Renal pelvis (tissue), 12 donors: ENCODE measurements at places on chromosomes 7 and 10.

DNA sequence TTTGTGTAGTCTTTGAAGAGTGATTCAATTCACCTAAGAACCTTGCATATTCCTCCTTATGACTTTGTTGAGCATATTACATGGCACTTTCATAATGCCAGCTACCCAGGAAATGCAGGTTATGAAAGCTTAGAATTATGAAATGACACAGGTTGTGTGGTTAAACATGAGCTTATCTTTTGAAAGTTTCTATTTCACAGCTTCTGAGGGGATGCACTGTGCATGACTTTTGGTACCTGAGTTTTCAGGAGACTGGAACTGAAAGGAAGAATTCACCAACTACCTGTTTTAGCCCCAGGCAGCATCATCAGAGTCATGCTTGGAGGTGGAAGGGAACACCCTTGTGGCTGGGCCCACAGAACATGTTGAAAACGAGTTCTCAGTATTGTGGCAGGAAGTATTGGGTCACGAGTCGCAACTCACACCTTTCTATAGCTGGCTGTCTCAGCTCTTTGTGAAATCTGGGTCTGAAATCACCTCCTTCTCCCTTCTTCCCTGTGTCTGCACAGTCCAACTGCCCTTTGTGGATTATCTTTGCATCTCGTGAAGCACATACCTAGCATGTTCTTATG lies 228.2 kb downstream of the PTEN start:
- DNase-seq: no peak

- no peak for DNase-seq
Measured at GRCh38 chr10:71382757-71383156, 14.0 kb upstream of the CDH23 start.

DNA sequence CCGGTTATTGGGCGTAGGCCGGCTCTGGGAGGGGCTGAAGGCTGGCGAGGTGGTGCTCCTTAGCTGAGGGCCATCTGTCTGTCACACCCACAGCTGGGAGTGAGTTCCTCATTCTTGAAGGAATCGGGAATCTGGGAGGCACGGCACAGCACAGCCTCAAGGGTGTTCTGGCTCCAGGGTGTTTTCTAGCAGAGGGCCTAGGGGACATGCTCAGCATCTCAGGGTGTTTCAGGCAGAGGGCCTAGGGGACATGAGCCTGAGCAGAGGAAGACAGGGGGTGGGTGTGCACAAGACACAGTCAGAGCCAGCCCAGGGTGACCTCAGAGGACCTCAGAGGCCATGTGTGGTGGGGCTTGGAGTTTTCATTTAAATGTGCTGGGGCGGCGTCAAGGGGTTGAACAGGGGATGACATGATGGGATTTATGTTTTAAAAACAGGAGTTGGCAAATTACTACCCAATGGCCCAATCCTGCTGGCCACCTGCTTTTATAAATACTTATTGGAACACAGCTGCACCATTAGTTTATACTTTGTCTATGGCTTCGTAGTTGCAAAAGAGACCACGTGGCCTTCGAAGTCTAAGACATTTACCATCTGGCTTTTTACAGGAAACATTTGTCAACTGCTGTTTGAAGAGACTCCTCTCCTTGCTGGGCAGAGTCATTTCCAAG lies 121.6 kb downstream of the PRKAG2 start:
- DNase-seq: no peak

DNA sequence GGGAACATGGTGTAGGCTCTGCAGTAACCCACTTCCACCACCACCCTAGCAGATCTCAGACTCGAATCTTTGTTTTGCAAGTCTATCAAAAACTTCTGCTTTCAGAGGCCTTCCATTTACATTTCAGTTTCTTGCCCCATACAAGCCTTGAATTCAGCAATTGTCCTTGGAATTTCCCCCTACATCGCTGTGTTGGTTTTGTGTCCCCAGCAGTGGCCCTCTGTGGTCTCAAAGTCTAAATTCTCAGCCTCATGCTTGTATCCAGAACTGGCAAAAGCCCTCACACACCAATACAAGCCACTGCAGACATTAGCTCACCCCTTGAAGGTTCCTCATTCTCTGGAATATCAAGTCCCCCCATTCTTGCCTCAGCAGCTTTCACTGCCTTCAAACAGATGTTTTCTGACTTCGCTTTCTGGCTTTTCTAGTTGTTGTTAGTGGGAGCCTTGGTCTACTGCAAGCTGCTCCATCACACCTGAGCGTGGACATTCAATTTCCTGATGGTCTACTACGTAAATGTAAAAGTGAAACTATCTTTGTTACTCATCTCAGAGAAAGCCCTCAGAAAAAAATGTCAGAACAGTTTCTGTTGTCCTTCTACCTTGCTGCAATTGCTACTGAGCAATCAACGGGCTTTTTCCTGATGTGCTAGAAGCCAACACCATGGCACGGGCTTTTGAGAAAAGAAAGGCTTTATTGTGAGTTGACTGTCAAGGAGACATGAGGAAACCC lies 1.8 kb upstream of the NUB1 start:
- no peak for DNase-seq

GRCh38 chr7:124106575-124106974 lies 73.7 kb upstream of the TMEM229A start:
- no peak for DNase-seq

DNA sequence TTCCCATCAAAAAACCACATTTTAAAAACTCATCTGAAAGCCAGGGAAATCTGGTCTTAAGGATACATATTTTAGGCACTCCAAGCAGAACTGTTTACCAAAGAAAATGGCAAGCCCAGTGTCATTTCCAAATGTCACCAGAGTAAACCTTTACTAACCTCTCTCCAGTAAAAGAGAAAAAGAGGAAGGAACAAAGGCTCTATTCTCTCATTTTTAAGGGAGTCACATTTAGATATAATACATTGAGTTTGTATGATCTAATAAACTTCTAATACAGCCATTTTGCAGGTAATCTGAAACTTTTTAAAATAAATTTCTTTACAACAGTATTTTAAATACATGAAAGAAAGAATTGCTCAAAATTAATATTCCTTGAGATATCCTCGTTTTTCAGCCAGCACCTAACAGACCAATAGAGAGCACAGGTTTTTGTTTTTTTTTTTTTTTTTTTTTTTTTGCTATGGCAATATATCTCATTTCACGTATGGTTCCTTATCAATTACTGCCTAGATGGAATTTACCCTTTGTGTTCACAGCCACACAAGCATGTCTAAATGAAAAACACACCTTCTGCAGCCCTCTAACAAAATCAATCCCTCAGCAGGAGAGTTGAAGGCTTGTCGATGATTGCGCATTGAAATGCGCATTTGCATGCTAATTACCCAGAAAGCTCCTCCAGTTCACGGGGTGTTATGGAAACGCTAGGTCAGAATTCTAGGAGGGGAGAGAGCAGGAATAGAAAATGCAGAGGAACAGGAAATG lies 39.8 kb upstream of the MSRB2 start:
- DNase-seq: no peak

DNA sequence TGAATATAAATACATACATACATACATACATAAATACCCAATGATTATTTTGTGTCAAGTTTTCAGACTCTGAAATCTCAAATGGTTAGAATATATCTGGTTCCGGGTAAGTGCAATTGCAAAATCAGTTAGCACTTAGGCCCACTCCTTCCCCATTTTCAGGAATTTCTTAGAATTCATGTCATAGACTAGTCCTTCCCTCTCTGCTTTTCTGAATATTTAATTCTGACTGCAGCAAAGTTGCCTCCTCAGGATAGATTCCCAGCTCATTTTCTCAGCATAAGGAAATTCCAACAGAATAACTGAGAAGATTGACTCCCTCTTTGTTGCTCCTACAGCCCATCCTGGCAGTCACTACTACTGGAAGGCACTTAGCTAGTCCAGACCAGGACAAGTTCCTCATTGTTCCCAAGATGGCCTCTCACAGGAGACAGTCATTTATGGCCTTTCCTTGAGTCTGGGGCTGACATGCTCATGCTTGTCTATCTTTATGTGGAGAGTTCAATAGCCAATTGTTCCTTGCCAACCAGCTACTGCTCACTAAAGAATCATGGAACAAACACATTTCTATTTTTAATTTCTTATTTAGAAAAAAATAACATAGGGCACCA lies 142.9 kb upstream of the ITGB1 start:
- no peak for DNase-seq

- DNase-seq: no peak
Measured at GRCh38 chr7:130268463-130269317, 2.0 kb downstream of the CPA2 start.

DNA sequence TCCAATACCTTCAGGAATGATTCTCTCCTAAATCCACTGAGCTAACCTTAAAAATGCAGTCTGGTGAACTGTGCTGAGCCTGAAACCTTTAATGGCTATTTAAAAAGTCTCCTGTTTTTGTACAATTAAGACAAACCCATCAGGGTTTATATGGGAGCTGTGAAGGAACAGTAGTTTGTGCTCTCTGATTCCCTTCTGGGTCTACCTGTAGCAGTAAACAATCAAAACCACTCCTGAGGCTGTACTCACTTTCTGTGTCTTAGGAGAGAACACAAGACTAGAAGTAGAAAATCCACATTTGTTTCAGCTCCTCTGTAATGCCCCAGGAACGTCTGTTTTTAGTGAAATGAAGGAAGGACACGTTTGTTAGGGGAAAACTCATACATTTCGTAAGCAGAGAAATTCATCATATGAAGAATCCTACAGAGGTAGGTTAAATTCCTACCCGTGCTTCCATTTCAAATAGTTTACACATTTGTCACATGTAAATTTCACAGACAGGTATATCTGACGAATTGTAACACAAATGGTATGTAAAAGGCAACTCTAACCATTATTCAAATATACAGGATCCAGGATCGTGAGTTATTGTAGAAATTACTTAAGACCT lies 2.6 kb downstream of the CUX1 start:
- DNase-seq: no peak

DNA sequence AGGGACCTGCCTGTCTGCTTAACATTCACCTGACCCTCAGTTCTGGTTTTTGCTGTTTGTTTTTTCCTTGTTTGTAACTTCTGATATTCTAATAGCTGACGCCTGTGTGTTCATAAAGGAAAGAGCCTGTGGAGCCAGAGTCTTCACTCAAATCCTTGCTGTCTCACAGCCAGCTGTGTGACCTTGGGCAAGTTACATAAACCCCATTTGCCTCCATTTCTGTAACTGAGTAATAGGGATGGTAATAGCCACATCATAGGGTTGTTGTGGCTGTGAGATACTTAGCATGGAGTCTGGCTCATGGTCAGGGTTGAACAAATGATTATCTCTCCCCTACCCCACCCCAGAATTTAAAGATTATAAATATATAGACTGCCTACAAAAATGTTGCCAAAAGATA lies 27.0 kb downstream of the WBP1L start:
- DNase-seq: no peak

DNA sequence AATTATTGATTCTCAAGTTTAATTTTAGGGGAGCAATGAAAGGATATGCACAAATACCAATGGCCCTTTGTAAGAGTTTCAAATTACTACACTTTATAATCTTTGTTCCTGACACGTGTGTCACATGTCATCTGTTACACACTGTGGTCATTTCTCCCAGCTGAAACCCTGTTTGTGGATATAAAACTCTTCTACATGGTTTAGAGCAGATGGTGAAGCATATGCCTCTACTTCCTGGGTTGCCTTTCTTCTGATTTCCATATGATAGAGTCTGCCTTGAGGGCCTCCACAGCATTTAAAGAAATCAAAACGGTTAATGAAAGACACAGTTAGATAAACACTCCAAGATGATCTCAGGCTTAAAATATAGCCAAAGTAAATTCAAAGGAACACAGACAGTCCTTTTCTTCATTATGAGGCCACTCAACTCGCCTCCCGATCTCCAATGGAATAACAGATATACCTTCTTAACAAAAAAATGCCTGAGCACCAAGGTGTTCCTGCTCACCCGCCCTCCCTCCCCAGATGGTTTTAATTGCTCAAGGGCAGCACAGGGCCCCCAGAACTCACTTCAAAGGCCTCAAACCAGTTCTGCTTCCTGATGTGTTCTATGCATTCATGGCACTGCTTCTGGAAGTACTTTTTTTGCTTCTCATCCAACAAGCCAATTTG lies 75.0 kb downstream of the CPVL start:
- no peak for DNase-seq

- no peak for DNase-seq
Measured at GRCh38 chr7:22867589-22867988, 44.9 kb upstream of the TOMM7 start.

GRCh38 chr10:42984761-42985325 lies 92.0 kb upstream of the RET start:
- no peak for DNase-seq

DNA sequence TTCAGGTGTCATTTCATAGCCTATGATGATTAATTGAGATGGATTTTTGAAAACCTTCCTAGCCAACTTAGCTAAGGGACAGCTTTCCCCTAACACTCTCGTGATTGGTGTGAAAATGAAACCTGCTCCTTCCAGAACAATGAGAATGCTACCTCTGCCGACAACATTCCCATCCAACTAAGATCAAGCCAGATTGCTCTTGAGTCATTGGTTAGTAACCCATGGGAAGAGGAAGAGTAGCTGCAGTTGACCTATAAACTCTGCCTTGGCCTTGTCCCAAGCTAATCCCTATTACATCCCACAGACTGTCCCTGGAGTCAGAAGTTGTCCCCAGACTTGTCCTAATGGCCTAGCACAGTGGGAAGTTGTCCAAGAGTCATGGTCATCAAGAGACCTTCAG lies 80.5 kb upstream of the SVIL start:
- DNase-seq: no peak

DNA sequence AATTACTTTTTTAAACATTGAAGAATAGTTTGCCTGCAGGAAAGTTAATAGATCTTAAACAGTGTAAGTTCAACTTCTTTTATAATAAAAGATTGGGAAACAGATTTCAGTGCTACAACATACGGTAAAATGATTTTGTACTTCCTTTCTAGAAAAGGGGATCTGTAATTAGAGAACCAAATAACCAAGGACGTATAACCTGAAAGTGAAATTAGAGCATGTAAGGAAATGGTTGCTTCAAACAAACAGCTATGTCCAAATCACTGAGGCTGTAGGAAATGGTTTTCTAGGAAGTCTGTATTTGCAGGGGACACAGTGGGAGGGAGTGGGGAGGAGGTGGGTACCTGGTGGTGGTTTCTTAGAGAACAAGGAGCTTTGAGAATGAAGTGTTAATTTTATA lies 57.9 kb upstream of the EXOC6 start:
- no peak for DNase-seq

DNA sequence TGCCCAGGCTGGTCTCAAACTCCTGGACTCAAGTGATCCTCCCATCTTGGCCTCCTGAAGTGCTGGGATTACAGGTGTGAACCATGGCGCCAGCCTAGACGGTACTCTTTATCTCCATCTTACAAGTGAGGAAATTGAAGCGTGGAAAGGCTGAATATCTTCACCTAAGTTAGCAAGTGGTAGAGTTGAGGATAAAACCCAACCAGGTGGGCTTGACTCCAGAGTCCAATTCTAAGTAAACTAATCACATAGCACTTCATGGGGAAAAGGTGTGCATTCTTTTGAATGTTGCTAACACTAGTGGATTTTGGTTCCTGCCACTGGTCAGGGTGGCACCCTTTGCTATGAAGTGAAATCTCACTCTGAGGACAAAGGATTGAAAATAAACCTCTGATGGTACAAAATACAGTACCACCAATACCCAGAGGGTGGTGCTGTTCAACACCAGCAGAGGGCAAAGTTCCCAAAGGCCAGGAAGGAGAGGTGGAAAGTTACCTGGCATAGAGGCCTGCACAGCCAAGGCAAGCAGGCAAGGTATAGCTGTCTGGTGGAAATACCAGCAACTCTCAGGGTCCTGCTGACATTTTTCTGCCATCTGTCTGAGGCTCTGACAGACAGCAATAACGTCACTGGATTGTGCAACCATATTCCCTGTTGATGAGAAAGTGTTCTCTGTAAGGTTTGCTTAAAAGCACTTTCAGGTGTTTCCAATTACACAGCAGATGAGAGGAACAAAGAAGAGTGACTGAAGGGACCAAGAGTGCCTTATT lies 17.6 kb downstream of the ZDHHC16 start:
- peak; percentile 50 for DNase-seq

- DNase-seq: no peak
Measured at GRCh38 chr10:13448216-13448615, 80.6 kb downstream of the BEND7 start.
